Chondrocyte (in vitro differentiated cells): ENCODE measurements at places on chromosomes 16 and 17.

GRCh38 chr16:84111525-84111924 is 5.2 kb downstream of the MBTPS1 start:
- DNase-seq, result no peak

DNA sequence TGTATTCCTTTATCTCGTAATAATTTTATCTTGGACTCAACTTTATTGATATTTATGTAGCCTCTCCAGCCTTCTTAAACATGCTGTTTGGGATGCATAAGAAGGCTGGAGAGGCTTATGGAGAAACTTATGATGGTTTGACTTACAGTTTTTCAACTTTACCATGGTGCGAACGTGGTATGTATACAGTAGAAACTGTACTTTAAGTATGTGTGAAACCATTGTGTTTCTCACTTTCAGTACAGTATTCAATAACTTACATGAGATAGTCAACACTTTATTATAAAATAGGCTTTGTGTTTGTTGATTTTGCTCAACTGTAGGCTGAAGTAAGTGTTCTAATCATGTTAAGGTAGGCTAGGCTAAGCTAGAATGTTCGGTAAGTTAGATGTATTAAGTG is 206.8 kb downstream of the SEC14L1 start:
- DNase-seq, result no peak

DNA sequence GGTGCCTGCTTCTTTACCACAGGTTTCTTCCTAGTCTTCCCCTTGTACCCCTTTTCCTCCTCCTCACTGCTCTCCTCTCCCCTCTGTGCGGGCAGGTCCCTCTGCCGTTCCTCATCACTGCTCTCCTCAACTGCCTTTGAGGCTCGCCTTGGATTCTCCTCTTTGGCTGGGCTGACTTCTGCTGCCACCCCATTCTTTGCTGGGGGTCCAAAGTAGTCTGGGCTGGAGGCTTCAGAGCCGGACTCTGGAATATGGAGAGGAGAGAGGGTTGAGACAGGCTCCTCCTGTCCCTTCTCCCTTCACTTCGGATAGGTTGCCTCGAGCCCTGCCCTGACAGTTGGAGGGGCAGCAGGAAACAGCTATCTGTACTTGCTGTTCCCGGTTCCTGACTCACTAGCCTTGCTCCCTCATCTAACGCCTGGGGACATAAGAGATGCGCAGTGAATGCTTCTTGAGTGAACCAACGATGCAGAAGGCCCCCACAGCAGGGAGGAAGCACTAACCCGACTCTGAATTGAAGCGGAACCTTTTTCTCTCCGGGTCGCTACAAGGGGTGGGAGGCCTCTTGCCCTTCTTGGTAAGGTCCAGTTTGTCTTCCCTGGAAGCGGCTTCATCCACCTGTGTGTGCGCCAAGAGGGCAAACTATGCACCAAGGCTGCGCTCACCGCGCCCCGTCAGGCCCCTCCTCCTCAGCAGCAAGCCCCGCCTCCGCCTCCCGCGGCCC is 655 bp downstream of the HIRIP3 start:
- DNase-seq, result peak; percentile 57

DNA sequence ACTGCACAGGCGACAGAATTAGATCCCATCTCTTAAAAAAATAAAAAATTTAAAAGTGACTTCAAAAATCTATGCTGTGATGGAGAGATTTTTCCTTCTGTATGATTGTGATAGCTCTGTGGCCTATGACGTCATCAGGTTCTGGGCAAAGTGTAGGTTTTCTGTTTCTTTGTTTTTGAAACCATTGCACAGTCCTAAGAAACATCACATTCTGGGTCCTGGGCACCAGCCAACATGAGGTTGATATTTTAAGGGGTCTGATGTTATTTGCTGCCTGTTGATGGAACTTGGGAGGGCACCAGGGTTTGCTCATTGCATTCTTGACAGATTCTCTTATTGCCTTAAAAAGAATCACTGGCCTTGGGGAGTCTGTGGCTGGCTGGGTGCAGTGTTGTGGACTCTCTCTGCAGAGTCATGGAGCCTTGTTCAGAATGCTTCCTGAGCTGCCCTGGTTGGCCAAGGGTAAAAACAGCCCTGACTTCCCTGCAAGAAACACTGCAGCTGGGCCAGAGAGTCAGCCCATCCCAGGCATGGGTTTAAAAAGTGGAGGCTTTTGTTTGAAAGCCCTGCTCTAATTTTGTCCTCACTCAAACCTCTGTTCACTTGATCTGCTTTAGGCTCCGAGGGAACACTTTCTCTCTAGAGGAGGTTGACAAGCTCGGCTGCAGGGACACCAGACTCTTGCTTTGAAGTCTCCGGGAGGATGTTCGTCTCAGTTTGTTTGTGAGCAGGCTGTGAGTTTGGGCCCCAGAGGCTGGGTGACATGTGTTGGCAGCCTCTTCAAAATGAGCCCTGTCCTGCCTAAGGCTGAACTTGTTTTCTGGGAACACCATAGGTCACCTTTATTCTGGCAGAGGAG is 10.5 kb upstream of the CYLD start:
- DNase-seq, result no peak

GRCh38 chr16:89159066-89159849 is 12.3 kb upstream of the CDH15 start:
- DNase-seq, result no peak

DNA sequence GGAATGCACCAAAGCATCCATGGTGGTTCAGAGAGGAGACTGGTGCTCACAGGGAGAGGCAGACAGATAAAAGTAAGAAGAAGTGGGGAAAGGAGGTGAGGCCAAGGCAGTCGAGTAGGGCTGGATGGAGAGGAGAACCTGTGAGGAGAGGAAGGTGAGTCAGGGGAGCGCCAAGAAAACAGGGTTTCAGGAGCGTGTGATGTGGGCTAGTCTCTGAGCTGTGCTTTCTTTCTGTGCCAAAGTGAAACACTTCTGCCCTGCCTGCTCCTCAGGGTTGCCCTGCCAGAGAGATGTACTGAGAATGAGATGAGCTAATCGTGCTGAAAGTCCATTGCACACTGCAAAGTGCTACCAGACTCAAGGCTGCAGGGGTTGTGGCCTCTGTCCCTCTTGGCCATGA is 310.7 kb upstream of the CCL2 start:
- no peak for DNase-seq

DNA sequence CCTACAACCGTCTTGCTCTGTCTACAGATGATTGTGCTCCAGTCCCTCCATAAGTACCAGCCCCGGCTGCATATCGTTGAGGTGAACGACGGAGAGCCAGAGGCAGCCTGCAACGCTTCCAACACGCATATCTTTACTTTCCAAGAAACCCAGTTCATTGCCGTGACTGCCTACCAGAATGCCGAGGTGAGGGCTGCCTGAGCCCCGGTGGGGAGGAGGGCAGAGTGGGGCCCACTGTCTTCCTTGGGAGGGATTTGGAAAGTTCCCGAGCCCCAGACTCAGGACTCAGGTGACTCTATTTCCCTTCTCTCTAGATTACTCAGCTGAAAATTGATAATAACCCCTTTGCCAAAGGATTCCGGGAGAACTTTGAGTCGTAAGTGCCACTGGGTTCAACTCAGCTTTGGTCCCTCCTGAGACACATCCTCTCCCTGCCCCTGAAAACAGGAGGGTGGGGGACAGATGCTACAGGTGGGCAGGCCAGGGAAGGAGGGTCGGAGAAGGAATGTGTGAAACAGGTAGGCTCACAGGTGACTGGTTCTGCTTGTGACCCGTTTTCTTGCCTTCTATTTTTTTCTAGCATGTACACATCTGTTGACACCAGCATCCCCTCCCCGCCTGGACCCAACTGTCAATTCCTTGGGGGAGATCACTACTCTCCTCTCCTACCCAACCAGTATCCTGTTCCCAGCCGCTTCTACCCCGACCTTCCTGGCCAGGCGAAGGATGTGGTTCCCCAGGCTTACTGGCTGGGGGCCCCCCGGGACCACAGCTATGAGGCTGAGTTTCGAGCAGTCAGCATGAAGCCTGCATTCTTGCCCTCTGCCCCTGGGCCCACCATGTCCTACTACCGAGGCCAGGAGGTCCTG is 11.4 kb downstream of the TBX21 start:
- no peak for DNase-seq

- DNase-seq, result no peak
Observed at GRCh38 chr17:6191405-6192324, 121.5 kb downstream of the WSCD1 start.

DNA sequence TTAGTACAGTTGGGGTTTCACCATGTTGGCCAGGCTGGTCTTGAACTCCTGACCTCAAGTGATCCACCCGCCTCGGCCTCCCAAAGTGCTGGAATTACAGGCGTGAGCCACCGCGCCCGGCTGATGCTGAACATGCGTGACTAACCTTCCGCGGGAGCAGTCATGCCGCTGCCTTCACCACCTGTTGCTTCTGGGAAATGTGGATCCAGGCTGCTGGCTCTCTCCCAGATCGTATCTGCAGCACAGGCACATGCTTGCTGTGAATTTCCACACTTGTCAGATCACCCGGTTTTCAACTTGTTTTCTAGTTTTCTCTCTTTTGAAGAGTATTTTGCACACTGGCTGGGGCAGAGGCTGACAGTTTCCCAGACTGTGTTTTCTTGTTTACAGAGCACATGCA is 97.9 kb downstream of the ADCY9 start:
- DNase-seq, result no peak

- DNase-seq, result no peak
Observed at GRCh38 chr17:6471531-6472465, 27.5 kb downstream of the PIMREG start.

GRCh38 chr16:64657316-64658011 is 464.4 kb downstream of the CDH11 start:
- DNase-seq, result no peak

DNA sequence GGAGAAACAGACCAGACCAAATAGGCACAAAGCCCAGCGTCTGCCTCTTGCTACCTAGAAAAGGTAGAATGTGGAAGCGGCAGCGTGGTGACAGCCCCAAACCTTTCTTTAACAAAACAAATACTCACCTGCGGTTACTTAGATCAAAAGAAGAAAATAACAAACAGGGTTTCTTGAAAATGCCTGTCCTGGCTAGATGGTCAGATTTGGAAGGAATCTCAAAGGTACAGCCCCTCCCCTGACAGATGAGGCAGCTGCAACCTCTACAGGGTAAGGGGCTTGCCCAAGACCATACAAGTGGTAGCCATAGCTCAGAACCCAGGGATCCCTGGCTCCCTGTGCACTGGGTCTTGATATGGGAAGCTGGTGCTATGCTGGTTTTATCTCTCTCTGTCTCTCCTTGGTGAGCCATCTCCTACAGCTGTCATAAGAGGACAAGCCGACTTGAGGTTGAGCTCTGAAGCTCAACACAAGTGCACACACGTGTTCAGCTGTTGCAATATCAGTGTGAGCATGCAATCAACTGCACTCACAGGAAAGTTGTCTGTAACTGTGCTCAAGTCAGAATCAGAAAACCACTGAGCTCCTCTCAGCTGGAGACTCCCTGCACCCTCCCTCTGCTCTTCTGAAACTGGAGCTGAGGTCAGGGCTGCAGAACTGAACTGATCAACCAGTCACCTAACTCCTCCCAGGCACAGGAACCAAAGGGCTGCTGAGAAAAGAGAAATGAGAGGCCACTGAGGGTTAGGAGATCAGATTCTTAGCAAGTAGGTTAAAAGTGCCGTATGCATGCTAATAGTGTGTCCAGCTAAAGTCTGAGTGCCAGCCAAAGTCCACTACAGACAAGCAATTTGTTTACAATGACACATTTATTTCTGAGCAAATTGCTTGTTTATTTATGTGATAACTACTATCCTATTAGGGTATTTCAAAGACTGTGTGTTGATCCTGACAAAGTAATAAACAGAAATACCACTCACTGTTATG is 6.1 kb upstream of the RNF157 start:
- peak; percentile 9 for DNase-seq

DNA sequence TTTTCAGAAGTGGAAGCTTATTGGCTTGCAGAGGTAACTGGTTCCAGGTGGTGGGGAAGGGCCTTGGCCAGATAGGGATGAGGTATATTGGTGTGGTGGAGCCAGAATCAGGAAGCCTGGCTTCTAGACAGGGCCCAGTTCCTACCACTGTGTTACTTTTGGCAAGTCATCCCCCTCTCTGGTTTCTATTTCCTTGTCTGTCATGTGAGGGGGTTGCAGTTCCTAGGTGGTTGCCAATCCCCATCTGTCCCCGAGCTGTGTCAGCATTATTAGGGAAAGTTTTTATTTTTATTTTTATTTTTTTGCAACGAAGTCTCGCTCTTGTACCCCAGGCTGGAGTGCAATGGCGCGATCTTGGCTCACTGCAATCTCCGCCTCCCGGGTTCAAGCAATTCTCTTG is 3.0 kb downstream of the SMCR8 start:
- no peak for DNase-seq

- DNase-seq, result no peak
Observed at GRCh38 chr17:59167571-59168001, 12.0 kb downstream of the PRR11 start.

- DNase-seq, result no peak
Observed at GRCh38 chr16:10988164-10988803, 43.9 kb downstream of the CLEC16A start.
